ENCODE measurements at places on chromosomes 11 and 22.
A peak's percentile ranks its signal among the peaks of the same experiment; 100 is the strongest.

GRCh38 chr11:115612046-115612730 is 108.0 kb upstream of the CADM1 start:
- peak; percentile 2 for DNase-seq

GRCh38 chr22:44020981-44021380 is 3.1 kb upstream of the PARVB start:
- DNase-seq, result no peak

- DNase-seq, result peak; percentile 75
Measured at GRCh38 chr11:116794851-116795250, 3.2 kb upstream of the APOA5 start.

DNA sequence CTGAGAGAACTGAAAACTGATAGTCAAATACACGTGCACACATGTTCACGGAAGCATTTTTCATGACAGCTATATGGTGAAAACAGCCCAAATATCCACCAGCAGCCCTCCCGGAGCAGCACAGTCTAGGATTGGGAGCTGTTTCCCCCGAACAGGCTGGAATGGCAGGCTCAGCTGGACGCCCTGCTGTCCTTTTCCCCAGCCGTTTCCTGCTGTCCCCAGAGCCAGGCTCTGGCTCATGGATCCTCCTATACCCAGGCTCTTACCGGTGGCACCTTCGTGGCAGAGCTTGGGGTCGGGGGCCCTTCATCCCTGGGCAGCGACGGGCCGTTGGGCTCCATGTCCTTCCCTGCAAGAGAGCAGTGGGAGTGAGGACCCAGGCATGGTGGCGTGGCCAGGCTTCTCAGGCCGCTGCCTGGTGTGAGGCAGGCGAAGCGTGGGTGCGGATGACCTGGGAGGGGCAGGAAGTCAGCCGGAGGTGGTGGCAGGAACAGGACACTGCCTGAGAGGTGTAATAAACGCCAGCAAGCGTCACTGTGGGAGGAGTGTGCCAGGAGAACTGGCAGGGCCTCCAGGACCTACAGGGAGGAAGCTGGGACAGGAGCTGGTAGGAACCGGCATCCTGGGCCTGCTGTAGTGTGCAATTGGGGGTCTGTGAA is 38.8 kb downstream of the OSBPL5 start:
- DNase-seq, result no peak

DNA sequence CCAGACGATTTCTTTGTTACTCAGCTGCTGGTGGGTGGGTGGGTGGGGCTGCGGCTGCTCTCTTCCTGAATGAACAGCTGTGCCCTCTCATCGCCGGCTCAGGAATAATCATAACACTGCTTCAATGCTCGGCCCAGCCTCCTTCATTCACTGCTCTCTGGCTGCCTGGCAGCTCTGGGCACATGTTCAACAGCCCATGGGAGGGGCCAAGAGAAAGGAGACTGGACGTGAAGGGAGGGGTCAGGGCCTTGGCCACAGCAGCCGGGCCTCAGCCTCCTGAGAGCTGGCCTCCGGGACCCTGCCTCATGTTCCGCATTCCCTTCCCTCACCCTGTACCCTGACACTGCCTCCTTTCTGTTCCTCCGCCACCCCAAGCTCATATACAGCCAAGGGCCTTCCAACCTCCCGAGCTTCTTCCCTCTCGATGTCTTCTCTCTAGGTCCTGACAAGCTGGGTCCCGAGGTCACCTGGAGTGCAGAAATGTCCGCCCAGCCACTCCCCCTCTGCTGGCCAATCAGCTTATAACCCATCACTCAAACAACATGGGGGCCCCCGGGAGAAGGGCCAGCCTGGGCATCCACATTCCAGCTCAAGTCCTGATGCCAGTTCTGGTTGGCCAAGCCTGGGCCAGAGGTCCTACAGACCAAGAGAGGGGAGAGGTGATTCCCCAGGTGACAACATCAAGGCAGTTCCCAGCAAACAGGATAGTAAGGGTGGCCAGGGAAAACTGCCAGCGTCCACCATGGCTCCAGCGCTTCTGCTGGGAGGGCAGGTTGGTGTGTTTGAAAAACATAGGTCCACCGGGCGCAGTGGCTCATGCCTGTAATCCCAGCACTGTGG is 3.2 kb upstream of the CSDC2 start:
- peak; percentile 98 for DNase-seq

GRCh38 chr11:91147885-91148284 is 925.0 kb upstream of the CHORDC1 start:
- DNase-seq, result no peak

GRCh38 chr11:70948398-70948797 is 304.0 kb downstream of the SHANK2 start:
- no peak for DNase-seq

DNA sequence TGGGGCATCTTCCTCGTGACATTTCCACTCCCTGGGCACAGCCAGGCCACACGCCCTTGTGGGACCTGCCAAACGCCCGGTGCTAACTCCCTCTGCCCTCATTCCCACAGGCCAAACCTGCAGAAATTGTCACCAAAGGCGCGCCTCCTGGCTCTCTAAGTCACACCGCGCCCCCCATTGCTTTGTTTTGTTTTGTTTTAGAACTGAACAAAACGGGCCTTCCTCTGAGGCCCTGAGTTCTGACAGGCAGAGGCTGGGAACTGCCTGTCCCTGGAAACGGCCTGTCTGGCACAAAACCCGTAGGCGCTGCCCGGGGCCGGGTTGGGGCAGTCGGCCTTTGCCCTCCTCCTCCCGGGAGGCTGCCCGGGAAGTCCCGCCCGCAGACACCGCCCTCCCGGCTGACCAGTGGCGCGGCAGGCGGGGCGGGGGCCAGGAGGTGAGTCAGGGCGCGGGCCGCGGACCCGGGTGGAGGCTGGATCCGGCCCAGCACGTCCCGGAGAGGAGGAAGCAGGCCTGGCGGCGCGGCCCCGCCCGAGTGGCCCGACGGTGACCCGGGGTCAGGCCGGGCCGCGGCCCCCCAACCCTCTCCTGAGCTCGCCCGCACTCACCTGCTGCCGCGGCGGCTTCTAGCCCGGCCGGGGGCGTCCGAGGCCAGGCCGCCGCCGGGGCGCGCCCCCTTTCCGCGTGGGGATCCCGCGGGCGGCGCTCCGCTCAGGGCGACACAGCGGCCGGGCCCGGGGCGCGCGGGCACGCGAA is 465 bp downstream of the SUN2 start:
- DNase-seq, result peak; percentile 89

GRCh38 chr11:66046901-66047300 is 2.1 kb downstream of the GAL3ST3 start:
- no peak for DNase-seq

DNA sequence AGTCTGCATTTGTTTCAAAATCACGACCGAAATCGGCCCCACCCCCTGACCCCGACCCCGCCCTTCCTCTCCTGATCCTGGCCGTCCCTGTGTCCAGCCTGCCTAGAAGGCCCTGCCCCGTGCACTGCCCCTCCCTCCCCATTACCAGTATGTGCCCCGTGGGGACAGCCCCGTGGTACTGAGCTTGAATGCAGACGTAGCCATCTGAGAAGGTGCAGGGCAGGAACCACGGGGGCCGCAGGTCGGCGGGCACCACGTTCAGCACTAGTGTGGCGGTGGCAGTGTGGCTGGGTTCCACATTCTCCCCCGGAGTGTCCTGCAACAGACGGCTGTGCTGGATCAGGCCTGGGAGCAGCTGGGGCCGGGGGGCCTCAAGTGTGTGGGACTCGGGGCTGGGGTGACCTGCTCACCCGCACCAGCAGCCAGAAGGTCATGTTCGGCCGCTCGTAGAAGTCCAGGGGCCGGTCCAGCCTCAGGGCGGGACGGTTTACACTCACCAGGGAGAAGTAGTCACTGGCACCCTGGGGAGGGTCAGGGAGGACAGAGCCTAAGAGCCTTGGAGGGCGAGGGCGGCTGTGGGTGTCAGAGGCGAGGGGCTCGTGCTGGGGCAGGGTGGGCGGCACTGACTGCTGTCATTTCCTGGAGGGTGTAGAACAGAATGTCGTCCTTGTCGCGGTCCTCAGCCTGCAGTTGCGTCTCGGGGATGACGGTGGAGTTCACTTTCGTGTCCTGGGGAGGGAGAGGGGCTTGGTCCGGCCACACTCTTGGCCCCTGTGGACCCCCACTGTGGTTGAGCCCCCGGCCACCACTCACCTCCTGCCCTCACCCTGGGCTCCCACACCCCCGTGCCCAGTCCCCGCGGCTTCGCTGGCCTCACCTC is 3.6 kb downstream of the CDHR5 start:
- no peak for DNase-seq

- no peak for DNase-seq
Measured at GRCh38 chr11:117618302-117618981, 178.6 kb downstream of the DSCAML1 start.

- no peak for DNase-seq
Measured at GRCh38 chr11:32032478-32032877, 58.4 kb upstream of the RCN1 start.

- no peak for DNase-seq
Measured at GRCh38 chr11:112814168-112814567, 147.1 kb upstream of the NCAM1 start.

DNA sequence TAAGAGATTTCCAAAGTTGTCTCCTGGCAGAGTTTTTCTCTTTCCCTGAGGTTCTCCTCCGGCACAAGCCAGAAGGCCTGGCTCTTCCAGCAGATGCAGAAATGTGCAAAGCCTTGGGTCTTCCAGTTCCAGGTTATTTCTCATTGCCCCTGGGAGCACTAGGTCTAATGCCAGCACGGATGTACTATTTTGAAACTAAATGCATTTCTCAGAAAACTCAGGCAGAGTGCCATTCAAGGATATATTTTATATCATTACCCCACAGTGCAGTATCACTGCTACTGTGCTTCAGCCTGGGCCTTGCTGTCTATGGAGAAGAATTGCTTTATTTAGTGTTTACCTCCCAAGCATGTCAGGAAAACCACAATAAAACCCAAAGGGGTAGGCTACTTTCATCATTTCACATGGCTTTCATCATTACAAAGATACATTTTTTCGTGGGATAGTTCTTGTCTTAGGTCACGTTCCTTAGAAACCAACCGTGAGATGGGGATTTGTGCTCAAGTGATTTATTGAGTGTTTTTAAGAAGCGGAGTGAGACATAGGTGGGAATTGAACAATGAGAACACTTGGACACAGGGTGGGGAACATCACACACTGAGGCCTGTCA is 22.4 kb upstream of the FZD4 start:
- DNase-seq, result no peak

- DNase-seq, result no peak
Measured at GRCh38 chr11:109480251-109480650, 58.3 kb downstream of the C11orf87 start.

DNA sequence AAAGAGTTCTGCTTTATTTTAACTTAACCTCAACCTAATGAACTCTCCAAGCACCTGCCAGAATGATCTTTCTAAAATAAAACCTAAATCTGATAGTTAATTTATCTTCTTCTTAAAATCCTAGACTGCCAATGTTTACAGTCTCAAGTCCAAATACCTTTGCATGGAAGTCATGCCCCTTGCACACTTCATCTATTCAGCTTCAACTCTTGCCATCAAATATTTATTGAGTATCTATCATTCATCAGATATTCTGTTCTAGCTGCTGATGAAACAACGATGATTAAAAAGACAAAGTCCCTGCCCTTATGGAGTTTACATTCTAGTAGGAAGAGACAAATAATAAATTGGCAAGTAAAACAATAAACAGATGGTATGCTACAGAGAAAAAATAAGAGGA is 101.7 kb downstream of the APOL5 start:
- DNase-seq, result no peak

DNA sequence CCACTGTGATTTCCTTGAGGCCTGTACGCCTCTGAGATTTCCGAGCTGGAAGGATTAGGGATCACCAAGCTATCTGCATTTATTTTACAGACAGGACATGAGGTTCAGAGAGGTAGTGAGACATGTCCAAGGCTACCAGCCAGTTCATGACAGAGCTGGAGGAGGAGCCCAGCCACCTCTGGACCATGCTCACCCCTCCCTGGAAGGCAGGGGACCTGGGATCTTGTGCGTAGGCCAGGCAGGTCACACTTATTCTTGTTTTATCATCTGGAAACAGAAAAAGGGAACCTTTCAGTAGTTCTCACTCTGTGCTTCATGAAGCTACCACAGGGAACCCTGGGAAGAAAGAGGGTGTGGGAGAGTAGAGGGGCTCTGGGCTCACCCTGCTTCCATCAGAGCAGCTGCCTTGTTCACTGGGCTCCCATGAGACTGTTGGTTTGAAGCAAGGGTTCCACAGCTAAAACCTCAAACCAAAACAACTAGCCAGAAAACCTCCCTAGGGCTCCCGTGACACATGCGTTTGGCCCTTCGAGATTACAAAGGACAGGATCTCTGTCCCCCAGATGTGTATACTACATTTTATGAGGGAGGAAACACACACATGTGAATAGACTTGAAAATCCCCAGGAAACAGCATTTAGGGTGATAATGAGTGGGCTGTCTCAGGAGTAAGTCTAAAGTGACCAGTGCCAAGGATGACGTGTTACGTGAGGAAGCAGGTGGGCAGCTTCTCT is 106.4 kb downstream of the DSCAML1 start:
- DNase-seq, result peak; percentile 18

- DNase-seq, result no peak
Measured at GRCh38 chr11:1619449-1619848, 2.5 kb downstream of the KRTAP5-4 start.

- no peak for DNase-seq
Measured at GRCh38 chr11:35015621-35016387, 99.4 kb downstream of the PDHX start.

DNA sequence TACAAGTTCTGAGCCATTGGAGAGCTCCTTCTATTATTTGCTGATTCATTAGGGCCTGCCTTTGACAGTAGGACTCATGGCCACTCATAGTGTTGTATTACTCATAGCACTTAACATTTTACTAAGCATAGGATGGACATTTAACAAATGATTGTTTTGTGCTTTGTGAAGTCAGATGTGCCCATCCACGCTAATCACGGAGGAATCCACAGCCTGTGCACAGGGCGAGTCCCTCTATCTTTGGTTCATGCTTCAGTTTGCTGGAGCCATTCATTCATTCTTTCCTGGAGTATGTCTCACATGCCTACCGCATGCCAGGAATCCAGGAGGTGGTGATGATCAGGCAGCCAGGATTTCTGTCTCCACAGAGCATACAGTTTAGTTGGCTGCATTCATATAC is 254.1 kb downstream of the NTM start:
- DNase-seq, result peak; percentile 17

DNA sequence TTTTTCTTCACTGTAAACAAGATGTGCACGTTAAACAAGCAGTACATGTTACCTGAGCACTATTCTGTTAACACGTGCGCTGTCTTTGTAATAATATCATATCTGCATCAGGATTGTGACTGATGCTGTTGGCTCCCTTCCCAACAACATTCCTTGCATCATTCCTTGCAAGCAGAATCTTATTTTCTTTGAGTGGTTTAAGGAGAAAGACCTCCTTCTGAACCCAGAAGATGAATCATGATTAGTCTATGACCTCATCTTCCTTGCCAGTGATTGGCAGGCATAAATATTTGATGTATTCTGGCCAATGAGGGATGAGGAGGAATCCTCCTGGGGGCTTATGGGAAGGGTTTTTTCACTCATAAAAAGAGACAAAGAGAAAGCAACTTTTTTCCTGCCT is 46.2 kb downstream of the C11orf71 start:
- peak; percentile 56 for DNase-seq

- no peak for DNase-seq
Measured at GRCh38 chr11:115104851-115105453, 399.3 kb downstream of the CADM1 start.

GRCh38 chr22:31748490-31748889 is 1.4 kb downstream of the PRR14L start:
- no peak for DNase-seq

Measured in myocyte (in vitro differentiated cells).